Activated CD4-positive, CD25-positive, alpha-beta regulatory T cell (primary cell): ENCODE measurements at places on chromosomes 1 and 21.

- no peak for DNase-seq
Observed at GRCh38 chr1:181490740-181491712, 7.7 kb downstream of the CACNA1E start.

DNA sequence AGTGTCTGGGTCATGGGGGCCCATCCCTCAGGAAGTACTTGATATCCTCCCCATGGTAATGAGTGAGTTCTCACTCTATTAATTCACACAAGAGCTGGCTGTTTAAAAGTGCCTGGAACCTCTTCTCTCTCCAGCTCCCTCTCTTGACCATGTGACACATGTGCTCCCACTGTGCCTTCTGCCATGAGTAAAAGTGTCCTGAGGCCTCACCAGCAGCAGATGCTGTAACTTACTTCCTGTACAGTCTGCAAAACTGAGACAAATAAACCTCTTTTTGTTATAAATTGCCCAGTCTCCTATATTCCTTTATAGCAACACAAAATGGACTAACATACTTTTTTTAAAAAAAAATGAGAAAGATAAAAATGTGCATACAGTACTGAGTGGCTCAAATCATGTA lies 24.0 kb downstream of the PUM1 start:
- no peak for DNase-seq

DNA sequence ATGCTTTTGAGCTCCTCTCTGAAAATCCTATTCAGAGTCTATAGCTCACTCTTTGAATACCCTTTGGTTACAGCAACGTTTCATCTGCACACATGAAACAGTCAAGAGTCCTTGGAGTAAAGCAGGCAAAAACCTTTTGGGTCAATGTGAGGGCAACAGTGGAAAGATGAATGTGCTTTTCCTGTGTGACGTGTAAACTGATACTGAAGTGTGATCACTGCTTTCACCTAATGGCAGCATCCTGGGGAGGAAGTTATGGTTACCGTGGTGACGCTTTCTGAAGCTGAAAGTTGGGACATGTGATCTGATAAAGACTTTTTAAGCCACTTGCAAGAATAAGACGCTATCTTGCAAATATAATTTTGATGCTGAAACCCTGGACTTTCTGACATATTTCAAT lies 160.0 kb downstream of the SEC16B start:
- DNase-seq = no peak

GRCh38 chr1:93546162-93546863 lies 98.4 kb downstream of the FNBP1L start:
- DNase-seq = no peak
